Mesendoderm (in vitro differentiated cells): ENCODE measurements at places on chromosomes 2 and 18.

DNA sequence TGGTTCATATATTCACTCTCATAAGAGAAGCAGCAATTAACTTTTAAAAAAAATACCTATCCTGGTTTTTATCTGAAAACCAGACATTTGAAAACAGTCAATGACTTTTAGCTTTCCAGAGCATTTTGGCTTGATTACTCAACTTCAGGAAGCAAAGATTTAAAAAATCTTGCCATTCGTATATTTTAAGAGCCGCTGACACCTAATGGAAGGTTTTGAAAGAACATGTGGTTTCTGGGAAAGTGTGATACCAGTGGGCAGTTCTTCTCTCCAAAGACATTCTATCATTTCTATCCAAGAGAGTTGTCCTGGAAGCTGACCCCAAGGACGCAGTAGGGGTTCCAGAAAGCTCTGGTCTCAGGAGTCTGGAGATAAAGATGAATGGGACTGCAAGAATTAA lies 234.7 kb downstream of the TTC32 start:
- DNase-seq = peak; percentile 31

DNA sequence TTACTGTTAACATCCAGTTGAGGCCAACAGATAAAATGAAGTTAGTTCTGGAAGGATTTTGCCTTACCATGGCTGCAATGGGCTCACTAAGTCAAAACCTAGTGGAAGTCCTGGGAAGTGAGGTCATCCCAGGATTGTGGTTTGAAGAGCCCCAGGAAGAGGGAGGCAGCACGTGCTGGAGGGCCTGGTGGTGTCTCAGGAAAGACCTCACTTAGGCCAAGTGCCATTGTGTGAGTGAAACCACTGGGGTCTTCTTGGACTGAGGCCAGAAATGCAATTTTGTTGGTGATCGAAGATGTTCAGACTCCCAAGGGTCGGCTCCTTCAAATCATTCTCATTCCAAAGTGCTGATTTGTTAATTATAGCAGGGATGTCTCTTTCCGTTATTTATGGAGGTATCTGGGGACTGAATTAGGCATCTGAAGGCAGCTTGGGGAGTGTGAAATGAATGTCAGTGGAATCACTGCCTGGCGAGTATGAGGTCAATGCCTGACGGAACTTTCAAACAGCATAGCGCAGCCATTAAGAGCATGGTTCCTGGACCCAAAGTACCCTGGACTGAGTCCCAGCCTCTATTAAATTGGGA lies 60.0 kb downstream of the IL1R2 start:
- peak; percentile 57 for DNase-seq

DNA sequence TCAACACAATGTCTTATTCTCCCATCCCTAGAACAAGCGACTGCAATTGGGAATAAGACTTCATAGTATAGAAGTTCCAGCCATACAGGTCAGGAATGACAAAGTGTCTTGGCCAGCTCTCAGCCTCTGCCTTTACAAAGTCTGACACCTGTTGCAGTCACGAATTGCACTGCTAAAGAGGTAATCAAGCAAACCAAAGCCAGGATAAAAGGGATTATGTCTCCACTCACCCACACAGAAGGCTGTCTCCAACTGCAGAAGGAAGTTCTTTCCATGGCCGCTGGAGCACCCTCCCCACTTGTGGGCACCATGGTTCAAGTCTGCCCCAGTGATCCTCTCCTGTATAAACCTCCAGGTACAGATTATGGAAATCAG lies 114.8 kb upstream of the PKDCC start:
- DNase-seq = no peak

DNA sequence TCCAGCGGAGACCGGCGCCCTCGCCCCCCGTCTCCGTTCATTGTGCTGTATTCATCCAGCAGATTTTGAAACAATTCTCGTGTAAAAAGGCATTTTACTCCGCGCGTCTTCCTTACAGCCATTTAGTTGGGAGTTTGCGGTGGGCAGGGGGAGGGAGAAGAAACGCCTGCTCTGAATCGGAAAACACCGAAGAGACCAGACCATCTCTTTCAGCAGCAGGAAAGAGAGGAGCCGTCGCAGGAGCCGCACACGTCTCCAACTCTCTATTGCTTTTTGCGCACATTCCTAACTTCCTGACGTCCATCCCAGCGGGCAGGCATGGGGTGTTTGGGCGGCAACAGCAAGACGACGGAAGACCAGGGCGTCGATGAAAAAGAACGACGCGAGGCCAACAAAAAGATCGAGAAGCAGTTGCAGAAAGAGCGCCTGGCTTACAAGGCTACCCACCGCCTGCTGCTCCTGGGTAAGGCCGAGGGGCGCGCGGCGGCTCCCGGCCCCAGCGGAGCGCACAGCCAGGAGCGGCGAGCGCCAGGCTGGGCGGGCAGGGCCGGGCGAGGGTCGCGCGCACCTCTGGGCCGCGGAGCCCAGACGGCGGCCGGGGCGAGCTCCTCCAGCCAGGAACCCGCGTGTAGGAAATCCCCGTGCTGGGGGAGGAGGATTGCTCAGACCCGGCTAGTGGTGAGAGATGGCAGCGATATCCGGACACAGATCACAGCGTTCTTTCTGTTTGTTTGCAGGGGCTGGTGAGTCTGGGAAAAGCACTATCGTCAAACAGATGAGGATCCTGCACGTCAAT lies 63.2 kb downstream of the GNAL start:
- DNase-seq = peak; percentile 80

- peak; percentile 92 for DNase-seq
Observed at GRCh38 chr18:37393945-37394609, 171.5 kb downstream of the CELF4 start.

DNA sequence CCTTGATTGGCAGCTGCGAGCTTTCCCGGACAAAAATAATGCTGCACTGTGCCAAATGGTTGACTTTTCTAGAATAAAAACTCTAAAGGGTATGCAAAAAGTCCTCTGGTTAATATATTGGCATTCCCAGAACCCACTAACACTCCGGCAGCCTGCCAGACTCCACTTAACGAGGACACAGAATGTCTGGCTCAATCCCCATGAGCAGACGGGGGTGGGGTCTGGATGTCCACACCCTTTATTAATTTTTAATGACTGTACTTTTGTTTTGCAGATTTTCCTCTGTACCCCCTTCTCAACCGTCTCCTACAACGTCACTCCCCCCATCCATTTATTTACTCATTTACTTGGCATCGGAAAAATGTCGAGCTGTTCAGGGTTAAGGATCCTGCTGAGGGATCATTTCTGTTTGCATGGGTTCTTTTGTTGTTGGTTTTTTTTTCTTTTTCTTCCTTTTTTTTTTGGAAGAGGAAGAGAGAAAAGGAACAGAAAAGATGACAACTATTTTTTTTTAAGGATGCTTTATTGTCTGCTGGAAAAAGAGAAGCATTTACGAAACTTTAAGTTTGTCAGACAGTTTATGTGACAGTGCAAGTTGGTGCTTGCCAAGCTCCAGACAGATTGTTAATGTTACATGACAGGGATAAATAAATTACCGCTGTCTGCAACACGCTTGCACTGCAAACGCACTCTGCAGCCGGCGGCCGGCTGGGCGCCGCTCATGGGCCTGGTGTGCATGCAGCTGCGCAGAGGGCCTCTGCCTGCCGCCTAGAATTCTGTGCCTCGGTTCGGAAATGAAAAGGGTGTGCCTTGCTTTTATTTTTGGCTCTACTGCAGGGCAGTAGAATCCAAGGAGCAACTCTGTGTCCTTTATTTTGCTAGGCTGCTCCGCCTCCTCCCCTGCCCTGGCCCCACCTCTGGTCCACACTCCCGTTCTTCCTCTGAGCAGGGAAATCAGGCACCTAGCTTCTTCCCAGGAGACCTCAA lies 3.6 kb downstream of the LDLRAD4 start:
- no peak for DNase-seq

GRCh38 chr2:15566912-15567311 lies 5.8 kb upstream of the NBAS start:
- DNase-seq = no peak

DNA sequence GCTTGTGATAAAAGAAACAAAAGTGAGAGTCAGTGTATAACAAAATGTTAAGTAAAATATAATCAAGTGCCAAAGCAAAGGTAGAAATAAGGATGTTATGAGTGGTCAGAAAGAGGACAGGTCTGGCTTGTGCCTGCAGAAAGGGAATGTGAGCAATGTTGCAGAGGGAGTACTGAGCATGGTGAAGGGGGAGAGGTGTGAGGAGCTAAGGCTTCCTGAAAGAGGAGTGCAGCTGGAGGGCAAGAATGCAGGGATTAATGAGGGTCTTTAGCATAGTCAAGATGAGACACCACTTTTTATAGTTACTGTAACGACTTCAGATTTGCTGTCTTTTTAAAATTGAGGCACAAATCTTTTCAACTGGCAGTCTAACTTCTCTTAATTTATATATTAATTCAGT lies 22.0 kb upstream of the FIGN start:
- DNase-seq = peak; percentile 31

- no peak for DNase-seq
Observed at GRCh38 chr18:48481092-48481491, 57.7 kb upstream of the CTIF start.

DNA sequence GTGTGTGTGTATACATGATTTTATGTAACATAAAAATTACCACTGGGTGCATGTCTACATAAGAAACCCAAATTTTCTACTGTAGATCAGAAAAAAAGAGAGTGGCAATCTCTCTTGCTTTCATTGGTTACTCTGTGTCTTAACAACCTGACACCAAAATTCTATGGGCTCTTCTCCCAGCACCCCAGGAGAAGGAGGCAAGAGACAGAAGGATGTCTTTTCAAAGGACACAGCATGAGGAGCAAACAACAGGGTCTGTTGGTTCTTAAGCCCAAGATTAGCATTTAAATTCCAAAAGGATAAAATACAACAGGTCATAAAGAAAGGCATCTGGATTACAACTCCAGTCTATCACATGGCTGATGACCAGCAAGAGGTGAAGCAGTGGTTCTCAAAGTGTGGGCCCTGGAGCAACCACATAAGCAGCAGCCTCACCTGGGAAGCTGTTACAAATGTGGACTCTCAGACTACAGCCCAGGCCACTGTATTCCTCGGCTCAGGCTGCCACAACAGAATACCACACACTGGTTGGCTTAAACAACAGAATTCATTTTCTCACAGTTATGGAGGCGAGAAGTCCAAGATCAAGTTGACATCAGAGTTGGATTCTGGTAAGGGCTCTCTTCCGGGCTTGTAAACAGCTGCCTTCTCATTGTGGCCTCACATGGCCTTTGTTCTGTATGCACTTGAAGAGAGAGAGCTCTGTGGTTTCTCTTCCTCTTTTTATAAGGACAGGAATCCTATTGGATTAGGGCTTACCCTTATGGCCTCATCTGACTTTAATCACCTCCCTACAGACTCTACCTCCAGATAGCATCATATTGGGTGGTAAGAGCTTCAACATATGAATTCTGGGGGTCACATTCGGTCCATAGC lies 79.8 kb upstream of the RNF152 start:
- DNase-seq = peak; percentile 42

DNA sequence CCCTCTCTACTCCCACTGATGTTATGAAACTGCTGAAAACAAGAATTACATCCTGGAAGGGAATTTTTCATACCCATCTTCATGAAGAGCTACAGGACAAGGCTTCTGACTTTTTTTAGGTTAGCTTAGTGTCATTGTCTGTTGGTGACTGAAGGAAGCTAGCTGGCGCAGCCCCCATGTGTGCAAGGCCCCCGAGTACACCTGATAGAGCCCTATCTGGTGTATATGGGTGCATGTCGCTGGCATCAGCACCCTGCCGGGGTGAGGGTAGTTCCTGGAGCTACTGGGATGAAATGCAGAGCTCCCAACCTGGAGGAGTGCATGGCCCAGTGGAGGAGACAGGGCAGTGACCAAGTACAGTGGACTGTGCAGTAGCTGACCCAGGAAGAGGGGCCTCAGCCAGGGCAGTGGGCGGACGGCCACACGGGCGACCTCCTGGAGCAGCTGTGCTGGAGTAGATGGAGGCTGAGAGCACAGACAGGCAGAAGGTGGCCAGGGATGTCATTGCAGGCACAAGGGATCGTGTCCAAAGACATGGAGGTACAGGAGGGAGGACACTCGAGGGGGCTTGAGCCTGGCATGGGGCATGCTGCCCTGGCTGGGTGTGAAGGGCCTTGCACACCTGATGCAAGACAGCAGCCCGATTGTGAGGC lies 12.1 kb downstream of the IMPA2 start:
- no peak for DNase-seq

- no peak for DNase-seq
Observed at GRCh38 chr2:100561191-100561590, 1.6 kb upstream of the PDCL3 start.

- peak; percentile 46 for DNase-seq
Observed at GRCh38 chr2:128442053-128442751, 123.5 kb upstream of the HS6ST1 start.

- no peak for DNase-seq
Observed at GRCh38 chr2:238730001-238730669, 117.8 kb upstream of the TWIST2 start.

GRCh38 chr18:44579028-44579702 lies 101.5 kb upstream of the SETBP1 start:
- DNase-seq = peak; percentile 72

- peak; percentile 6 for DNase-seq
Observed at GRCh38 chr18:47110492-47111274, 39.6 kb downstream of the HDHD2 start.

DNA sequence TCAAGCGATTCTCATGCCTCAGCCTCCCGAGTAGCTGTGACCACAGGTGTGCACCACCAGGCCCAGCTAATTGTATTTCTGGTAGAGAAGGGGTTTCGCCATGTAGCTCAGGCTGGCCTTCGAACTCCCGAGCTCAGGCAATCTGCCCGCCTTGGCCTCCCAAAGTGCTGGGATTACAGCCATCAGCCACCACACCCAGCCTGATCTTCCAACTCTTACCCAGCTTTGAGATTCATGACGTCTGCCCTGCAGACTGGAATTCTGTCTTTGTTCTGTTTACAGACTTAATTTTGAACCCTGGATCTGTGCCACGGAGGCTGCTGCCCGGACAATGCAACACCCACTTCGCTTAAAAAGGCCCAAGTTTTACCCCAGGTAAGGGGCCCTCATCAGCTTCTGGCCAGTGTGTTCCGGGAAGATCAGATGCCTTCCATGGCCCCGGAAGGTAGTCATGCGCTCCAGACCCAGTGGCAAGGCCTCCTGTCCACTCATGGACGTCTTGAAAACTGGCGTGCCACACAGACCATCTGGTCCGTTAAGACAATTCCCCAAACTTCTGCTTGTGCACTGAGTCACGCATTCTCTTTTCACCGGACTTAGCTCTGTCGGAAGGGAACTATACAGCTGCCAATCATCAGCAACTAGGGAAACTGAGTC lies 5.5 kb downstream of the PXDN start:
- DNase-seq = no peak

DNA sequence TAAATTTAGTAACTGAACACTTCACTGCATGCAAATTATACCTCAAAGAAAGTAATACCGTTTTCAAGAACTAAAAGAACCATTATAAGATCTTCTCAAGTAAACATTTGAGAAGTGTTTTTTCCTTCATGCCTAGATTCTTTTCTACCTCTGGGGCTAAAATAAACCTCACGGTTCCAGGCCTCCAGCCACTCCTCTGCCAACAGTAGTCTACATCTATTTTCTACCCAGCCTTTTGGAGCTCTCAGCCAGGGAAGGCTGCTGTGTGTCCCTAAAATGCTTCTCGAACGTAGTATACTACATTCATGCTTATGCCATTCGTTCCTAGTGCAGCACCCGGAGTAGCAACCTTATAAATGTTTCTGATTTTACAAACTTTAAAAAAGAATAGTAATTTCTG lies 219.7 kb downstream of the AFF3 start:
- no peak for DNase-seq

GRCh38 chr18:71250191-71250590 lies 961.3 kb downstream of the SOCS6 start:
- DNase-seq = no peak

GRCh38 chr2:118979152-118979861 lies 37.3 kb downstream of the MARCO start:
- no peak for DNase-seq
